Stimulated activated CD8-positive, alpha-beta memory T cell treated with anti-CD3 and anti-CD28 coated beads, Interleukin-12 subunit alpha, Interleukin-12 subunit beta, amount 100 ng/mL, for 1 hour (primary cell): ENCODE measurements at places on chromosomes 3 and 15.

DNA sequence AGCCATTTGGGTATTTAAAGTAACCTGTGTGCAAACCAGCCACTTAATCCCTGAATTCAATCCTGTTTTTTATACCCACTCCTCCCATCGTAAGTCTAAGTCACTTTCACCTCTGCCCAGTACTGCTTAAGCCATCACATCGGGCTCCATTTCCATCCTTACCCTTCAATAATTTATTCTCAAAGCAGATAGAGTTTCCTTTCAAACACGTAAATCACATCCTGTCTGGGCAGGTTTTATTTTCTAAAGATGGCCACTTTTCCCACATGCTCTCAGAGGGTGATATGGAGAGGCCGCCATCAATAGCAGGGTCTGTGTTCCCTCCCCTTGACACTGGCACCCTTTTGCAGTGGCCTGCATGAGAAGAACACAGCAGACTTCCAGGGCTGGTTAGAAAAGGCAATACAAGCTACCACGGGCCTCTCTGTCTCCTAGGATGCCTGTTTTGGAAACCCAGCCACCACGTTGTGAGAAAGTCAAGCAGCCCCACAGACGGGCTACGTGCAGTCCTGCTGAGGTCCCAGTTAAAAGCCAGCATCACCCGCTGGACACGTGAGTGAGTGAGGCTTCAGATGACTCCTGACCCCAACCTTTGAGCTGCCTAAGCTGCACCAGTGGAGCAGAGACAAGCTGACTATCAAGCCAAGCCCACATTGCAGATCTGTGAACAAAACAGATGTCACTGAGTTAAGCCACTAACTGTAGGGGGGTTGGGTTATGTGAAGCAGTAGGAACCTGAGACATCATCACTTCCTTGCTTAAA lies 241.8 kb upstream of the SLCO3A1 start:
- DNase-seq: no peak

GRCh38 chr3:100169201-100169920 lies 55.1 kb upstream of the FILIP1L start:
- DNase-seq: no peak

DNA sequence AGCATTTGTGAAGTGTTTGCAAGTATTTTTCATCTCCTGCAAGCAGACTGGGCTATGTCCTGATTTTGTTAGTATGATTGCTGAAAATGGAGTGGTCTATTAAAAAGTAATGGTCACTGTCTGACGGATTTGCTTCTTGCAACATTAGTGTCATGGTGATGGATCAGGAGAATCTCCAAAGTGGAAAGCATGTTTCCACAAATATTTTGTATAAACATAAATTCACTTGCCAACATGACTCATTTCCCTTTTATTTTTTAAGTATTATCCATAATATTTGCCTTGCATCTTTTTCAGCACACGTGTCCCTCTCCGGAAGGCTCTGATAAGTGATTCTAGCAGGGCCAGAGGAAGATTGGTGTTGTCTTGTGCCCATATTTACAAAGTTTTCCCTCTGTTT lies 27.4 kb upstream of the CACNA2D3 start:
- DNase-seq: no peak

GRCh38 chr3:41405466-41405865 lies 206.2 kb downstream of the CTNNB1 start:
- no peak for DNase-seq

- DNase-seq: no peak
Observed at GRCh38 chr15:49200347-49200746, 30.3 kb downstream of the GALK2 start.

- no peak for DNase-seq
Observed at GRCh38 chr3:55860049-55860721, 373.1 kb upstream of the WNT5A start.

- DNase-seq: no peak
Observed at GRCh38 chr3:40576396-40576795, 51.6 kb downstream of the ZNF621 start.

DNA sequence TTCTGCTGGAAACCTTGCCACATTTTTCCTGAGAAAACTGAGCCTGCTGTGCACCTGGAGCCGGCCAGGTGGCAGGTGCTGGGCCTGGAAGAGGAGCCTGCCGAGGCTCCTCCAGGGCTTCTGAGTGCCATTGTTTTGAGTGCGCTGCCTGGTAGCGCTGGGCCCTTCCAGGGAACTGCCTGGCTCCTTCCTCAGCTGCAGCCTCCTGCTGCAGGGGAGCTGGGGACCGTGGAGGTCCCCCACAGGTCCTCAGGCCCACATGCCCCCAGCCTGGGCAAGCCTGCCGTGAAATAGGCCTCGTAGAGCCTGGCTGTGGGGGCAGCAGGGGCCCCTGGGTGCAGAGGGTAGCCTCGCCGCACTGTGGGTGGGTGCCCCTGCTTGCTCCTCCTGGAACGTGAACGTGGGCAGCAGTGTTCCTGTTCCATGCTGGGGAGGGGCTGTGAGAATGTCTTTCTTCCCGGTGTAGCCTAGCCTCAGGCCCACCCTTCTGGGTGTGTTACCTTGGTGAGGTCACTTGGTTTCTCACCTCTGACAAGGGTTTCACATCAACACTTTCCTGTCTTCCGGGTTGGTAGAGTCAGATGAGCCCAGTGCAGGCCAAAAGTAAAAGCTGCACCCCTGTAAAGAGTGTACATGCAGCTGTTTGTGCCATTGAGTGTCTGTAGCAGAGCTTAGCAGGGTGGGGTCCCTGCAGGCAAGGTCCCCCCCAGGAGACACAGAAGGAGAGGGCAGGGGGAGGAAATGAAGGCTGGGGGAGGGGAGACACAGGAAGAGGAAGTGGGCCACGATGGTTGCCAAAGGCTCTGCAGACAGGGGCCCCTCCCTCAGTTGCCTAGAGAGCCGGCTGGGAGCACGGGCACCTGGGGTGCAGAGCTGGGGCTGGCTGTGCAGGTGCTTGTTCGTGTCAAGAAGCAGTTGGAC lies 34.5 kb downstream of the KLF13 start:
- peak; percentile 64 for DNase-seq

- no peak for DNase-seq
Observed at GRCh38 chr3:122364490-122364889, 18.5 kb downstream of the MIX23 start.
